ENCODE measurements at places on chromosomes 2 and 18.

DNA sequence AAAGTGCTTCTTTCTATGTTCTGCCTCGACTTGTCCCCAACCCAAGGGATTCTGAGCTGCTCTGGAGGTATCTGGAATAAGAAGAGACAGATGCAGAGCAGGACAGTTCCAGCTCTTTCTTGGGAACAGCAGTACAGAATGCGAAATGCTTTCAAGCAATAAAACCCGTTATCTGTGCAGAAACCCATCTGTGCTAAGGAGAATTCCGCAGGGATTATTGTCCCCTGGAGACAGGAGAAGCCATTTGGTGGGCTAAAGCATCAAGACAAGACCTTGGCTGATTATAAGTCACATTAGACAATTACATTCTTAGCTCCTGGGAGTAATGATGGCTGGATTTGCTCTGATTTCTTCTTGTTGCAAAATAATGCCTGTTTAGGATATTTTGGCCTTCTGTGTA, 185.4 kb upstream of the GLI2 start:
- DNase-seq: no peak

GRCh38 chr2:235143789-235144188, 192.0 kb downstream of the SH3BP4 start:
- DNase-seq: no peak

DNA sequence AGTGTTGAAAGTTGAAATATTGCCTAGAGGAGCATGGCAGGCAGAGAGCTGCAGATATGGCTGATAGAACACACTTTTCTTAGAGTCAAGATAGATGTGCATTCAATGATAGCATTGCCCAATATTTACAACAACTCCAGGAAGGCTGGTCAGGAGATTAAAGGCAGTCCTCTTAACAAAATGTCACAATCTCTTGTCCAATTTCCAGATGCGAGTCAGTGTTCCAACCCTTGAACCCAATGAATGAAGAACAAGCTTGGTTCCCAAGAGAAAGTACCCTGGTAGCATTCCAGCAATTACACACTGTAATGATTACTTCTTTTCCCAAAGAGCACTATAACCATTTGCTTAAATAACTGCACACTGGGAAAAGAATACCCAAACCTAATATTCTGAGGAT, 839.4 kb upstream of the VRK2 start:
- no peak for DNase-seq

GRCh38 chr2:98608962-98609604, 694 bp downstream of the UNC50 start:
- DNase-seq: no peak

- DNase-seq: no peak
Measured at GRCh38 chr18:22998344-22998743, 65.2 kb downstream of the RBBP8 start.

DNA sequence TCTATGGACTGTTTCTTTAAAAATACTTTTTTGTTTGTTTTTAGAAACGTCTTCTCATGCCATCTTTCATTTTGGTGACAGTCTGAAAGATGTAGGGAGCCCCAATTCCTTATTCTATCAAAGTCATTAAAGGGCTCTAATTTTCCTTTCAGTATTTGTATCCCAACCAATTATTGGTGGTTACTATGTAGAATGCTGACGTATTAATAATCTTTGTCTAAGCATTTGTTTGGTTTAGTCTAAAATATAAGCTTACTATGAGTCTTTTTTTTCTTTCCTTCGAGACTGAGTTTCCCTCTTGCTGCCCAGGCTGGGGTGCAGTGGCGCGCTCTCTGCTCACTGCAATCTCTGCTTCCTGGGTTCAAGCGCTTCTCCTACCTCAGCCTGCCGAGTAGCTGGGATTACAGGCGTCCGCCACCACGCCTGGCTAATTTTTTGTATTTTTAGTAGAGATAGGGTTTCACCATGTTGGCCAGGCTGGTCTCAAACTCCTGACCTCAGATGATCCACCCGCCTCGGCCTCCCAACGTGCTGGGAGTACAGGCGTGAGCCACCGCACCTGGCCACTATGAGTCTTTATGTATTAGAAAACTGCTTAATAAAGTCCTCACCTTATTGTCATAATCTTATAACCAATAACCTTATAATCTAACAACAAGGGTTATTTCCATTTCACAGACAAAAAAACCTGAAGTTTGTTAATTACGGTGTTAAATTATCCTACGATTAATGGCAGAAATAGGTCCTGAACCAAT, 849 bp upstream of the VRK2 start:
- no peak for DNase-seq

- DNase-seq: no peak
Measured at GRCh38 chr2:230619491-230619890, 93.2 kb upstream of the CAB39 start.

DNA sequence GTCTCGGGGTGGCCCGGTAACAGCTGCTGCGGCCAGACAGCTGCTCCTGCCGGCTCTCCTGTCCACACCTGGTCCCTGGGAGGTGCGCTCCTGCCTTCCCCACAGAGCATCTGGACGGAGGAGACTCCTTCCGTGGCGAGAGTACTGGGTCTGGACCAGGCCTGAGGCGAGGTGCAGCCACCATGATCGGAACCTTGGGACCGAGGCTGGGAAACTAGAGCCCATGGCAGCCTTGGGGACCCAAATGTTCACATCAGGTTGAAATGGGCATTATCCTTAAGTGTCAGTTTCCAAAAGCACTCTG, 628 bp downstream of the GIGYF2 start:
- DNase-seq: no peak

GRCh38 chr2:66525606-66526005, 90.7 kb downstream of the MEIS1 start:
- no peak for DNase-seq

GRCh38 chr2:191638802-191639172, 39.1 kb upstream of the NABP1 start:
- DNase-seq: no peak

DNA sequence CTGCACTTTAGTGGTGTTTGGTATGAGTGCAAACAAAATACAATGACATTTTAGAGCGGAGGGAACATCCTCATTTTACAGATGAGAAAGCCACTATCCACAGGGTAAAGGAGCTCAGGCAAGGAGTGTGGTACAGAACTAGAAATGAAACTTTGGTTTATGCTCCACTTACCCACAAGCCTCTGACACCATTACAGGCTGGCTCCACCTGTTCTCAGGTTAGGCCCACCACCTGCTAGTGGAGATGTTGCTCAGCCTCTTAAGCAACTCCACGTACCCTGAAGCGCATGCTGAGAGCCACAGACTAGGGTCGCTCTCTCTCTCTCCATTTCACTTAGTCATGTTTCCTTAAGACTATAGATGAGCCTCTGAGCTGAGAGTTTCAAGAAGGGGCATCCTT, 130.0 kb downstream of the MBD2 start:
- peak; percentile 8 for DNase-seq

GRCh38 chr2:215601526-215601925, 165.7 kb upstream of the FN1 start:
- DNase-seq: no peak

- no peak for DNase-seq
Measured at GRCh38 chr2:133957724-133958480, 296.0 kb upstream of the MGAT5 start.

- no peak for DNase-seq
Measured at GRCh38 chr2:188345831-188346458, 54.3 kb downstream of the GULP1 start.

GRCh38 chr2:112791019-112791418, 6.7 kb upstream of the IL1A start:
- DNase-seq: no peak

GRCh38 chr2:73975731-73976130, 9.0 kb upstream of the TET3 start:
- no peak for DNase-seq

DNA sequence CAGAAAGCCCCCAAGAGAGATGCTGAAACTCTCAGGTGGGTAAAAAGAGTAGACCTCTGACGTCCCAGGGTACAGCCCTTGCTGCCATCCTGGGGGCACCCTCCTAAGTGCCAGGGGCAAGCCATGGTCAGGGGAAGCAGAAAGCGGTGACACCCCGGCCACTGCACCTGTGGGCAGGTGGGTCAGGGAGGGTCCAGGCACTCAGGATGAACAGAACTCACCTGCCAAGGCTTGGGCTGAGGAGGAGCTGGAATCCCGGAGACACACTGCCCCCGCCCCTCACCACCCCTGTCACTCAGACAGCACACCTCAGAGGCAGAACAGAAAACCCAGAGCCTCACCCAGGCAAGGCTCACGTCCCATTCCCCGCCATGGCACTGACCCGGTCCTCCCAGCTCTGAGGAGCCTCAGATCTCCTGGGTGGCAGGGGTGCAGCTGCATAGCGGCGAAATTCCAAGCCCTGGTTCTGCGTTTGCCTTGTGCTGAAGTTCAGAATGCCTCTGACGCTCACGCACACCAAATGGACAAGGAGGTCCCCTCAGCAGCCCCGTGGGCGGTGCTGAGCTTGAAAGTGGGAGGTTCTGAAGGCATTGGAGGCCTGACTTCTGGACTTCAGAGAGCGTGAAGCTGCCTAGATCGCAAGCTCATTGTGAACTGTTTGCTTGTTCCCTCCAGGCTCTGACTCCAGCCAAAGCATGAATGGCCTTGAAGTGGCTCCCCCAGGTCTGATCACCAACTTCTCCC, 4.3 kb downstream of the GPR17 start:
- no peak for DNase-seq

DNA sequence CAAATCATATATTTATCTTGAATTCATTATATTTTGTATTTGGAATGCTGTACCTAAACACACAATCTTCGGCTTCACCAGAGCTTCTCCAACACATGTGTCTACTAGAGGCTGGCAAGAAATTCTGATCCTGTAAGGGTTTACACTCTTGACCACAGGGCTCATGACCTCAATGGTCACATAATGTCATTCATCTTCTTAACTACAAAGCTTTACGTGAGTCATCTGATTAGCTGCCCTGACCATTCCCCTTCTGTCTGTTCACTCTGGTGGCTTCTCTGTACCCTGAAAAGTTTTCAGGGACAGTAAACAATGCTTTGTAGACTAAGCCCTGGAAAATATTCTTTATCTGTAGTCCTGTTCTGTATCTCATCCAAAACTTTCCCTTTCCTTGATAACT, 423.9 kb downstream of the CMPK2 start:
- DNase-seq: no peak

DNA sequence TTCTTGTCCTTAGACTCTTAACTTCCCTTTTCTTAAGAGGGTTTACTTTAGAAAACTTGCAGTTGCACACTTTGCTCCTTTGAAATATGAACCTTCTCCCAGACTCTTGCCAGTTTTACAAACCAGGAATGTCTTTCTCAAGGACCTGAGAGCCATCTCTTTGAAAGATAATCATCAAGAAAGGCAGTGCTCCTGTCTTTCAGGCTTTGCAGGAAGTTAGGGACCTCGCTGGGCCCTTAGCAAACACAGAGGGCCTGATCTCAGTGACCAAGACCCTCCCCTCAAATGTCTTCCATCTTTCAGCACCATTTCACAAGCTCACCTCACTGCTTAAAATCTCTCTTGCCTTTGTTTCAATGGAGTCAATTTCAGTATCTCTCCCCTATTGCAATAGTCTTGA, 32.0 kb upstream of the NYAP2 start:
- no peak for DNase-seq

GRCh38 chr2:238404406-238405216, 22.1 kb upstream of the ASB1 start:
- no peak for DNase-seq

- DNase-seq: no peak
Measured at GRCh38 chr2:70344195-70344594, 42.3 kb upstream of the FAM136A start.

DNA sequence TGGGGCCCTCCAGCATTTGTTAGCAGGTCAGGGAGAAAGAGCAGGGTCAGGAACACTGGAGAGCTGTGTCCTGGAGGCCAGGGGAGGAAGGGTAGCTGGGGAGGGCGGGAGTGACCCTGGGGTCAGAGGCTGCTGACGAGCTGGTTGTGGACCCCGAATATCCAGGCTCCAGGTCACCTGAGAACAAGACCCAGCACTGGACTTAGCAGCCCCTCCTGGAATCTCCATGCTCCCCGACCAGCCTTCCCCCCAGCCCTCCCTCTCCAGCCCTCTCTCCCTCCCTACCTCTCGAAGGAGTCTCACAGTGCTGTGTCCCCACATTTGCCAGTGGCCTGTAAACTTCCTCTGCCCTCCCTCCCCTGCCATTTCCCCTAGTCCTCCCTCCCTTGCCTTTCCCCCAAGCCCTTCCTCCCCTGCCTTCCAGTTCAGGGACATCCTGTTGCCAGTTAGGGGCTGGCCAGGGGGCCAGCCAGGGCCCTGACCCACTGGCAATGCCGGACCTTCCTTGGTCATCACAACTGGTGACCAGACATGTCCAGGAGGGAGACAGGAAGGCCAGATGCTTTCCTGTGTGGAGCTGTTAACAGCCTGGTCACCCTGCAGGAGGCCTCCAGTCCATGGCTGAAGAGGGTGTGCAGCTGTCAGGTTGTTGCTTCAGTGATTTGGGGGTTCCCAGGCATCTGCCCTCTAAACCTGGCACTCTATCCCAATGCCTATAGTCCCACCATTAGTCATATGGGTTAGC, 50.0 kb upstream of the FAHD2A start:
- no peak for DNase-seq

DNA sequence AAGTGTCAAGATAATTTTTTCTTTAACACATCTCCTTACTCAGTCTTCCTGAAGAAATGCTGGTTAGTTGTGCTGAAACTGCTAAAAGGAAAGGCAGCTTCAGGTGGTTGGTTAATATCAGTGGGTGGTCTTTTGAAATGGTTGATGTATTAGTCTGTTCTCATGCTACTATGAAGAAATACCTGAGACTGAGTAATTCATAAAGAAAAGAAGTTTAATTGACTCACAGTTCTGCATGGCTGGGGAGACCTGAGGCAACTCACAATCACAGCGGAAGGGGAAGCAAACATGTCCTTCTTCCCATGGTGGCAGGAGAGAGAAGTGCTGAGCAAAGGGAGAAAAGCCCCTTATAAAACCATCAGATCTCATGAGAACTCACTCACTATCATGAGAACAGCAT, 125.9 kb upstream of the CYRIA start:
- DNase-seq: no peak

DNA sequence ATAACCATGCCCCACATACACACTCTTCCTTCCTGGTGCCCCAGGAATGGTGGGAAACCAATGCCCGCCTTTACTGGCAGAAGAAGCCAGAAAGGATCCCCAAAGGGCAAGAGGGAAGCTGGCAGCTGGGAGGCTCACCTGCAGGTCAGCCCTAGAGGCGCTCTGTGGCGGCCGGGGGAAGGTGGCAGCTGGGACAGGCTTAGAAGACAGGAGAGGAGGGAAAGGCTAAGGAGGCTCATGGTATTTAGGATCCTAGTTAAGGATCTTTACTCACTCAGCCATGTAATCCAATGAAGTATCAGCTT, 23.8 kb downstream of the ADRA2B start:
- no peak for DNase-seq

GRCh38 chr2:167890739-167891138, 356.7 kb downstream of the STK39 start:
- no peak for DNase-seq

- no peak for DNase-seq
Measured at GRCh38 chr18:59068276-59069071, 71.2 kb upstream of the SEC11C start.

- DNase-seq: no peak
Measured at GRCh38 chr2:177445200-177445599, 52.6 kb downstream of the AGPS start.

DNA sequence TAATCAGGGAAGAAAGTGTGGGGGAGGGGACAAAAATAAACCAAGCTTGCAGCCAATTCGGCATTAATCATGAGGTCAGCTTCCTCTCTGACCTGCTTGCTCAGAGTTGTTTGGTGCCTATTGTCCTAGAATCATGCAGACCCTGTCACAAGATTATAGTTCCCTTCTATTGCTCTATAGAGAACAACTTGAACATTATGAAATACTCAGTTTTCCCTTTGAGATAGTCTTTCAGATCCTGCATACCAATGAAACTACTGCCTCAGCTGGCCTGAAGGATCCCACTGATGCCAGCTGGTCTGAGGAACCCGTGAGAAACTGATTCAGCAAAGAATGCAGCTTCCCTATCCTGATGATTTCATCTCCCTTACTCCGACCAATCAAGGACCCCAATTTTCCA, 955 bp upstream of the BBS5 start:
- no peak for DNase-seq

Measured in GM12864 (cell line).